ENCODE measurements at places on chromosomes 4 and X. TPM values are rescaled to one million over a fixed set of nuclear protein-coding genes. Genes with fewer than 3 reads are reported as not detected.

DNA sequence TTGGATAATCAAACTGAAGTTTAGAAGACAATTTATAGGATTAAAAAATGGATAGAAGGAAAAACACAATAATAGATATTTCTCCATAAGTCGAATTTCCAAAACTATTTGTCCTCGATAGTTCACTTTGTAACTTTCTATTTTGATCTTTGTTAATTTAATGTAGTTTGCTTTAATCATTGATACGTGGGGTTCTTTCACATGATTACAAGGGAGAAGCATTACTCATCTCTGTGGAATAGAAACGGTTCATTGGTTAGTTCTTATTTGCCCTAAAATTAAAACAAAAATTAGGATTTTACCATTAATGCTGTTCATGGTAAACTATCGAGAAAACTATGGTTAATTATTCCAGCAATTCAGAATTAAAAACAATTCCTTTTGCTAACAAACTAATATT lies 2.1 kb downstream of the TET2 start:
- DNase-seq = no peak

The CCDC149 gene
- 3.3 TPM for total RNA-seq

- DNase-seq = no peak
These were observed 335.3 kb upstream of the NOCT start for GRCh38 chr4:138680256-138680655.

DNA sequence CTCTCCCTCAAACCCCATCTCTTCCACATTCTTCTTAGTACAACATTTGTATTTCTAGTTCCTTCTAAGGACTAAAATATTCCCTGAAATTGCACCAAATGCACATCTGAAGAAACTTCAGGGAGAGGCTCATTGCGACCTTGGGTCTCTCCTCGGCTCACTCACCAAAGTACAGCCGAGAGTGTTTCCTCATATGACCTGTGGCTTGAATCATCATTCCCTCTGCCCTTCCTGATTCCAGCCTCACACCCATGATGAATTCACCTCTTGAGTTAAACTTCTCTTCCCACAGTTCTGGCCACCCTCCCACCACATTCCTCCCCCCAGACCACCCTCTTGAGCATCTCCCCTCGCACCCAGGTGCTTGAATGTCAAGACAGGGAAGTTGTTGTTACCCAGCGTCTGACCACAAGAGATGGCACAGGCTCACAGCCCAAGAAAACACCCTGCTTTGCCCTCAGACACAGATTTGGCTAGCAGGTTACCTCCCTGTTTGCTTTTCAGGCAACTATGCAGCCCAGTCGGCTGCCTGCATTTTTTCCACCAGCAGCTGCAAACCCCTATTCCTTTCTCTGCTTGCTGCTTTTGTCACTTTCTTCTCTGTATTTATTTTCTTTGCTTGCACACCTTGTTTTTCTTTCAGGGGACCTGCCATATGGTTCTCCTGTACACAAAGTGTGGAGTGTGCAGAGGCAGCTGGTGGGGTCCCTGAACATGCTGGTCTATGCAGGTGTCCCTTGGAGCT lies 214.8 kb downstream of the SPATA18 start:
- DNase-seq = no peak

DNA sequence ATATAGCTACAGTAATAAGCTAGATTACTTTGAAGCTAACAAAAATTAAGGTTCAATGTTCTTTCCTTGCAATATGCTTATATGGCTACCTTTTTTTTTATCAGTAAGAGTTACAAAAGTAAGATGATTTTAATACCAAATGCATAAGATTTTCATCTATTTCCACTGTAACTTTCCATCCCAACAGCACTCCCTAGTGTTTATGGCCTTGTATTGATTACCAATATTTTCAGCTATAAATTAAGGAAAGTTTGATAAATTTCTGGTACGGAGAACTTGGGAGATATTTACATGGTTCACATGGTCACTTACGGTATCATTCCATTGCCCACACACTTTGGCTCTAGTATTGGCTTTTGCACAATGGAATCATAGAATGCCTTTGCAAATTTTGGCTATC lies 448.9 kb upstream of the PABPC4L start:
- DNase-seq = no peak

DNA sequence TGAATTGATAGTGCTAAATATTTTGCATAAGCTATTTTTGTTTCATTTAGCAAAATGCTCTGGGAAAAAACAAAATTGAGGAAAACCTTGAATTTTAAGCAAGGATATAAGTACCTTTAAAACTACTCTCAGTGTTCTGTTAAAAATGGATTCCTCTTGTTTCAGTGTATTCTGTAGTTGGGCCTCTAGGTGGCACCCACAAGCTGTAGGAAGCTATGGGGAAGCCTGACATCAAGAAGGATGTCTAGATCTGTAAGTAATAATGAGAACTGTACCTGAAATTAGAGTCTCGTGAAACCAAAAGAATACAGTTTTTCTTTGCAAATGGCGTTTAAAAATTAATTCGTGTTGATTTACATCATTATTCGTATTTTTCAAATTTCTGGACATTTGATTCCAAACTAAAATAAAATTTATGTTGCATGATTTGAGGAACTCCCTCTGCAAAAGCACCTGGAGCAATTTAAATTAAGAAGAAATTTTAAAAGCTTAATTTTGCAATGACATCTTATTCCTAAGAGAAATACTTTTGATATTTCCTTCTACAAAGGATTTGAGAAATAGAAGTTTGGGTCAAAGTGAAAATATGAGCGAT lies 51.2 kb downstream of the TMPRSS11E start:
- peak; percentile 63 for DNase-seq

The TLR6 gene
- total RNA-seq = 9.9 TPM

GRCh38 chr4:146637621-146638332 lies 916 bp upstream of the POU4F2 start:
- no peak for DNase-seq

DNA sequence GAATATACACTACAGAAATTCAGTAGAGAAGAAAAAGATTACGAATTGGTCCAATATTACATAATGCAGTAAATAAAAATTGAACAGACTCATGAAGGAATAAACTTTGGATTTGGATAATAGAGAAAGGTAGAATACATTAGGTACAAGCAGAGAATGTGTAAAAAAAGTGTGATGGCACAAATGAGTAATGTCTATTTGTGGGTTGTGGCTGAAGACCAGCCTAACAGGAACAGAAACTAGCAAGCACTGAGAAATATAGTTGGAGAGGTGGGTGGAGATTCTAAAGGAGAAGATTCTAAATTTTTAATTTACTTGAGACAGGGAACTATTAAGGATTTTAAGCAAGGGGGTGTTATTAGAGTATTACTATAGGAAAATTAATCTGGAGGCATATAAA lies 15.2 kb upstream of the CLOCK start:
- no peak for DNase-seq

Data from H4 (cell line).